NCI-H187 treated with DMSO at 0.1 percent for 48 hours (cell line): ENCODE measurements at places on chromosomes 4 and X.

DNA sequence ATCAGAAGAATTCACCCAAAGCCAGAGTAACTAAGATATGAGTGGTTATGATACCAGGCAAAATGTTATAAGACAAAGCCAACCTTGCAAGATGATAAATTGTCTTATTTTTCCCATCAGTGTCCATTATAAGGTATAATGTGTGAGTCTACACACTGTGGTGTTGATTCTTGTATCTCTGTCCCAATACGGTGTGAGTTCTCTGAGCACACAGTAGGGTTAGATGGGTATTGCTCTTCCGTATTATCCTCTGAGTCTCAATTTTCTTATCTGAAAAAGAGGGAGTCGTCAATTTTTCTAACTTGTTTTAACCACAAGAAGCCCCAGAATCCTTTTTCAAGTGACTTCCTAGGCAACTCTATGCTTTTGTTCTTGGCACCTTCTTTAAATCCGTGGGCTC is 69.9 kb downstream of the HMGB2 start:
- no peak for DNase-seq

DNA sequence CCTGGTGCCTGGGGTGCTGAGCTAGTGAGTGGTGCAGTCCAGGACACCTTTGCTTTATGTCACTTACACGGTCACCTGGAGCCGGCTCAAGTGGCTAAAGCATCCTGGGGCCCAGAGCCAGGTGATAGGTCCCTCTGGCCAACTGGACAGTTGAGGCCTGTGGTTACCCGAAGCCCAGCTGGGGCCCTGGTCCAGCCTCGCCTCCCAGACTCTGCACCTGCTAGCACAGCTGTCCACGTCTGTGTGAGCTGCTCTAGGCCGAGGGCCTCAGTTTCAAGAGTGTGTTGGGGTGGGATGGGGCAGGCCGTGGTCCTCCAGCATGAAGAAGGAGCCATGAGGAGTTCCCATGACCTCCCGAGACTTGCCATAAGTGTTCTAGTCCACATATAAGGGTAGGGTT is 7.7 kb upstream of the ADD1 start:
- DNase-seq, result no peak

DNA sequence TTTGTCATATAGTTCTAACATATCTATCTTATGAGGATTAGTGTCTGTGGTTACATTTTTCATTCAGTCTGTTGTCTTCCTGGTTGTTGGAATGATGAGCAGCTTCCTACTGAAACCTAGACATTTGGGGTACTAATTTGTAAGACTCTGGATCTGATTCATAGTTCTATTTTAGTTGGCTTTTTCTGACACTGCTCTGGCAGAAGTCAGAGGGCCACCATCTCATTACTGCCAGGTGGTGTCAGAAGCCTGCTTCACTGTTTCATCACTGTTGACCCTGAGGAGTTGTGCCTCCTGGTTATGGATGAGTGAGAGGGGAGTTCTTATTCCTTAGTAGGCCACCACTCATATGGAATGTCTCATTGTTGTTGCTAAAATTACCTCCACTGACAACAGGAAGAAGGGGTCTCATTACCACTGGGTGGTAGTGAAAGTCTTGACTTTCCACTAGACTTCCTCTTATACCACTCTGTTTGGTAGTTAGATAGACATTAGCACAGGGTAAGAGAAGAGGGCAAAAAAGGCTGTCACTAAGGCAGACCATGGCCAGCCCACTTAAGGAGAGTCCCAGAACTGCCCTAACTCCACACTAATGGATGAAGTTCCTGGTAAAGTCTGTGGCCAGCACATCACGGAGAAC is 395.2 kb downstream of the SPOCK3 start:
- no peak for DNase-seq

- DNase-seq, result no peak
Measured at GRCh38 chrX:103311399-103311780, 600 bp upstream of the BEX2 start.

GRCh38 chrX:107541244-107541643 is 87.1 kb upstream of the PRPS1 start:
- no peak for DNase-seq

GRCh38 chrX:71453056-71453455 is 79.8 kb upstream of the OGT start:
- no peak for DNase-seq
